ENCODE measurements at places on chromosomes 5 and 9.

- DNase-seq, result no peak
These were observed 10.0 kb upstream of the SHISAL2B start for GRCh38 chr5:64680289-64680688.

DNA sequence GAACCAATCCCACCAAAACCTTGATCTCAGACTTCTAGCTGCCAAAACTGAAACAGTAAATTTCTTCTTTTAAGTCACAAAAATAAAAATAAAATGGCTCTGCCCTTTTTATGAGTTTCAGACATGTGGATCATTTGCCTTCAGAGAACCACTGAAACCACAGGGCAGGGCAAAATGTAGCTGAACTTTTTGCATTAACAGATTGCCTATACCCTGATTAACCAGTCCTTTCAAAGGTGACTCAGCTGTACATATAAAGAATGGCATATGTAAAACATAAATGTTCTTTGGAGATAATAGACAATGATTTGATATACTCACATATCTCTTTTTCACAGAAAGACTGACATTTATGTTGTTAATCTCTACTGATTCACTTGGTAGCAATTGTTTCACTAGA is 187.1 kb upstream of the GRIN3A start:
- DNase-seq, result no peak

DNA sequence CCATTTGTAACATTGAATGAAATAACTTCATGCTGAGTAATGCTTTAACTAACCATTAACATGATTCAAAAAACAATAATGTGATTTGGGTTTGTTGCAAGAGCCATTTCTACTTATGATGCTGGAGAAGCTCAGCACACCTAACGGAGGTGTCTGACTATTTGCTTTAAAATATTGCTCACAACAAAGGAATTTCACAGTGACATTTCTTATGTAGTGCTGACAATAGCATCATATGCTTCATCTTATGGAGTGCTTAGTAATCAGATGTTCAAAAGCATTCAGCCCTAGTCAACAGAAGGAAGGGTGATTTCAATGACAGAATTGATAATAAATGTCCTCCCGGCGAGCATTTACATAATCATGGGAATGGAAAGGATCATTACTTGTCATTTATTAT is 1003.3 kb upstream of the COX7C start:
- DNase-seq, result no peak

DNA sequence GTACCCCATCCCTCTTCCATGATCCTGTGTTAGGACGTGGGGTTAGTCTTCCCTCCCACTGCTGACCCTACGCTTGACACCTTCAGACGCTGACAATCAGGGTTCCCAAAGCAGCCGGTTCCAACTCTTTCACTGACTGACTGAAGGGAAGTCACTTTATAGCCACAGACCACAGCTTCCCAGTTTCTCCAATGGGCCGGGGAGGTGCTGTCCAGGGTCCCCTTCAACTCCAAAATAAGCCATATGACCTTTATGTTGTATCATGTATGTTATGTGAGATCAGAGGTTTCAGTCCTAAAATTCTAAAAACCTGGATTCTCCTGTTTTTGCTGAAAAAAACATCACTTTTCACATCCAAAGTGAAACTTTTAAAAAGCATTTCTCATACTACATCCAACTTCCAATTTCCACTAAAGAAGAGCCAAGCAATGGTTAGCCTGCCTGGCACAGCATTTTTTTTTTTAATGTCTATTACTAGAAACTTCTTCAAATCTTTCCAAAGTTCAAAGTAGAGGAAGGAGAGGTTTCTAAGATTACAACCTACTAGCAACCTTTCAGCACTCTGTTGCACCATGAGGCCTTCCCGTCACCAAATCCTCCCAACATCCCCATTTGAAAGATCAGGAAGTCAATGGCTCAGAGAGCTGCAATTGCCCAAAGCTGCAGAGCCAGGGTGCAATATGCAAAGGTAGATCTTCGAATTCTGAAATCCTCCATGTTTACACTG is 5.2 kb downstream of the EPB41L4B start:
- no peak for DNase-seq

DNA sequence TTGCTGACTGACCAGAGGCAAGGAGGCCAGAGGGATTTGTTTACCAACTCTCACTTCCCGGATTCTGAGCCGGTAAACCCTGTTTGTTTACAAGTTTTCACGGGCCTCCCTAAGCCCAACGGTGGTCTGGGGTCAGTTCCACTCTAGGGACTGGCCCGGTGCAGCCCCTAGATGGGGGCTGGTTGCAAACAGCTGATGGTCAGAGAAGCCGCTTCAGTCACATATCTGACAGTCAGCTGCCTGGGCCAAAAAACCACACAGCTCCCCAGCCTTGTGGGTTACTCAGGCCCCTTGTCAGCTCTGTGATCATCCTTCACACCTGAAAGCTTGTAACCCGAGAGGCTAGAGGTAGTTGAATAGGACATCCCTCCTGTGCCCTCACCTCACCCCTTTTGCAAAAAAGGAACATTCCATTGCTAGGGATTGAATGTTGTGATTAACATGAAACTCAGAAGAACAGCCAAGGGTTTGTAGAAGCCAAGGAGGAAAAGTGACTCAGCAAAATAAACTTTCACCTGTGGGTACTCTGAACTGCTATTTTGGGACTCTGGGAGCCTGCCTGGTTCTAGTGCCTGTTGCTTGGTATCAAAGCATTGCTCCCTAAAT is 40.4 kb downstream of the SAR1B start:
- DNase-seq, result no peak

- DNase-seq, result no peak
These were observed 54.1 kb downstream of the GDA start for GRCh38 chr9:72203205-72203803.

- DNase-seq, result no peak
These were observed 65.0 kb downstream of the MAST4 start for GRCh38 chr5:66661149-66661548.

GRCh38 chr5:18270635-18271338 is 636.5 kb downstream of the TAF11L14 start:
- no peak for DNase-seq

DNA sequence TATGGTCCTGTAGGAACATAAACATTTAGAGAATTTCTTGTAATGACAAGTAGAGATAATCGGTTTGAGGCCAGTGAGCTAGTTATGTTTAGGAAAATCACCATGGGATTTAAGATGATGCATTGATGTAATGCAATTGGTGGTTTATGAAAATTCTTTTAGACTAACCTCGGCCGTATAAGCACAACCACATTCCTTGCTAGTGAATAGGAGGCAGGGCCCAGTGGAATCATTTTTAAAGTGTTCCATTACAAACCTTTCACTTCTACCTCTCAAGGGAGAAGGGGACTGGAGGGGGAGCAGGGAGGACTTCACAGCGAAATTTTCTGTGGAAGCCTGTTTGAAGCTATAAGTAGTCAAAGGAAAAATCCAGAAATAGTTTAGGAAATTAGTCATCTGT is 71.8 kb upstream of the NFIL3 start:
- no peak for DNase-seq

DNA sequence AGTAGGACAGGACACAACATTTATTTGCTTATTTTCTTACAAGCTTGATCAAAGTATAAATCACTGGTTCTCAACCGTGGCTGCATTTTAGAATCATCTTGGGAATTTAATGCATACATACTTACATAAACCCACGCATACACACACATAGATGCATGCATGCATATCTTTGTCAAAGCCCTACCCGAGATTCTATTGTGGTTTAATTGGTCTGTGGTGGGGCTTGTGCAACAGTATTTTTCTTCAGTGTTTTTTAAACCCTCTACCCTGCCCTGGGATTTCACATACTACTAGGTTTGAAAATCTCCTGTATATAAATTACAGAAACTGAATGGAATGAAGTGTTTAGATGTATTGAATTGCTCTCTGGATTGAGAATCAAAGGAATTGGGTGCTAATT is 1166.2 kb downstream of the MAT2B start:
- DNase-seq, result no peak

DNA sequence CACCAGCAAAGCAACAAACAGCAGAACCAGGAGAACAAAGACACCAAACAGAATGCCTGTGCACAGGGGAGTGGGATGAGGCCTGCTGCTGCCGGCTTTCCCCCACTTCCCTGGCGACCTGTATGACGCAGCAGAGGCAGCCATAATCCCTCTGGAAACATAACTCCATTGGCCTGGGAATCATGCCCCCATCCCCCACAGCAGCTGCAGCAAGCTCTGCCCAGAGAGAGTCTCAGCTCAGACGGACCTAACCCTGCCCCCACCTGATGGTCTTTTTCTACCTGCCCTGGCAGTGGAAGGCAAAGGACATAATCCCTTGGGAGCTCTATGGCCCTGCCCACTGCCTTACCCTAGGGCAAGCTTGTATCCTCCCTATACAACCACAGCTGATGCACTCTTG is 81.8 kb upstream of the FANCC start:
- no peak for DNase-seq

DNA sequence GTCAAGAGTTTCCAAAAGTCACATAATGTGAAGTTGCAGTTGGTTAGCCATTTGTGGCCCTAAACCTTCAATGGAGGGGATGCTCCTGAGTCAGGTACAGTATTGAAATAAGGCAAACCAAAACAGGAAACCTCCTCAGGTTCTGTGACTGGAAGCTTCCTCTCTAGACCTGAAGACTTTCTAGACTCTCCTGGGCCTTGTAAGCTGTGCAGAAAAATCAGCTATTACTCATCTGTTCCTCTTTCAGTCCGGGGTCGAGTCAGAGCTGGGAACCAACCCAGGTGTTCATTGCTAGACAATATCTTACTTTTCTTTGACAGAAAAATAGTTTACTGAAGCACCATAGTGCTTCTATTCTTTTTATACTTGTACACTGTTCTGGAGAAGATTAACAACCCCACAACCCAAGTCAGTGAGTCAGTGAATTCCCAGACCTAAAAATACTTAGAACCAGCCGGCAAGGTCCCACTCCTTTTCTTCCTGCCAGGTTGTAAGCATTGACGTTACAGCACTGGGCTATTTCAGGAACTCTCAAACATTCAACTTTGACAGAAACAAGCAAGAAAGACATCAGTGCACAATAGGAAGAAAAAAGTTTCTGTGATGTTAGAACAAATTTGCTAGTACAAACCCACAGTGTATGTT is 47.3 kb downstream of the FSTL4 start:
- DNase-seq, result no peak

DNA sequence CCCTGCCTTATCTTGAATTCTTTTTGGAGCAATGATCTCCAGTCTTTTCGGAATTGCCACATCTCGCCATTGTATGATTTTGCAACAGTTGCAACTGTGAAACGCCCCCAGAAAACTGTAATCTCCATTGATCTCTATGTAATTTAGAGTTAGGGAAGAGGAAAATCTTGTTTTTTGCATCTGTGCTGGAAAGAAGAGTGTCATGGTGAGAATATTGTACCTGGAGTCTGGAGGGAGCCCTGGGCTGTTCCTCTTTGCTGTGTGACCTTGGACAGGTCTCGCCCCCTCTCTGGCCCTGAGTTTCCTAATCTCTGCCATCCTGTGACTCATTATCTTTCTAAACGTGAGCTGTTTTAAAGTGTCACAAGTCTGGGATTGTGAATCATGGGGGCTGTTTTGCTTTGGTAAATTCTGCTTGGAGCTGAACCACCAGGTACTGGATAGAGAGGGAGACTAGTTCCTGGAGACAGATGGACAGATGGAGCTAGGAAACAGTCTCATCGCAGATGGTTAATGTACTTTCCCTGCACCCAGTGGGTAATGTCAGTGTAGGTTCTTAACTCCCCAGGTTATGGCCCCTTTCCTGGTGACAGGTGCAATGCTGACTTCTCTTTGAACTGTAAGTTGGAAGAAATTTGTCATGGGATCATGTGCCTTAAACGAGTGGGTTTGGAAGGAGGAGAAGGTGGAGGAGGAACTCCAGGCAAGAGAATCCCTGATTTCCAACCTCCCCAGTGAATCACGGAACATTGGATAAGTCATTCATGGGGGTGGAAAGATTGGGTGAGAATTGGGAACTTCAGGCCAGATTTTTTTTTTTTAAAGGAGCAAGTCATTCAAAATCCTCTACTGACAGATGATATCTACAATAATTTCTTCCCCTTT is 19.6 kb downstream of the PPARGC1B start:
- no peak for DNase-seq

- no peak for DNase-seq
These were observed 82.8 kb downstream of the DCP2 start for GRCh38 chr5:113059232-113060040.

DNA sequence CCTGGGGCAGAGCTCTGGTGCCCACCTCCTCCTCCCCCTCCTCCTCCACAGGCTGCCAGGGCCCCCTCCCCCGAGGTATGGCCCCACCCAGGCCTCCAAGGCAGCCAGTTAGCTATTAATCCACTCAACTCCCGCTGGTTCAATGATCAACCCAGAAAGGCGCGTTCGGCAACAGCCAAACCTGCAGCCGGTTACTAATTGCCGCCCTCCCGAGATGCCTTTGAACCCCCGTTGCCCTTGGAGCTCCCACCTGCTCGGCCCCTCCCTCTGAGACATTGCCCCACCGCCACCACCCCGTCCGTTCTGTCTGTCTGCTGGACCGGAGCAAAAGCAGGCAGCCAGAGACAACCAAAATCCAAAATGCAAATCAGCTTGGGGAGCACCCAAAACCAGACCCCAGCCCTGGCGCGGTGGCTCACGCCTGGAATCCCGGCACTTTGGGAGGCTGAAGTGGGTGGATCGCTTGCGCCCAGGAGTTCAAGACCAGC is 25.8 kb downstream of the NOTCH1 start:
- no peak for DNase-seq

DNA sequence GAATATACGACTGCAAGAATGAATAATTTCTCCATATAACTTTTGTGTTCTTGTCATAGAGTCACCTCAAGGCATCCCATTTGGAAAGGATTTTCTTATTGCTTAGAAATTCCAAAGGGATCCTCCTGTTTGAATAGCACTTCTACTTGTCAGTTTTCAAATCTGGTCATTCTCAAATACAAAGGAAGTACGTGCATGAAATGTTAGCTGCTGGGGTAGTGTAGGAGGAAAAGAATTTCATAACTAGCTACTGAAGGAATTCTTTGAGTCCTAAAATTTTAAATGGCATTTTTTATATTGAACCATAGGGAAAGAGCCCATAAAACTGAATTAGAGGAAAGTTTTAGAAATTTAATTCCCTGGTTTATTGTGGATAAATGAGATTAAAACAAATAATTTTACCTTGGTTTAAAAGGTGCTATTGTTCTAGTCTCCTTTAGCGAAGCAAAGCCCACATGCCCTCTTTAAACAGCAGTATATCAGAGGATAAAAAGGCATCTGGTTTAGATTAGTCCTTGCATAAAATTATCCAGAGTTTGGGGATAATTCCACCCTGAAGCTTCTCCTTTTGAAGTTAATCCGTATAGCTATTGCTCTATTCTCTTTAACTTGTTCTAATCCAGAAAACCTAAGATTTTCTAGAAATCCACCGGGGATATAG is 2.0 kb upstream of the MPDZ start:
- DNase-seq, result no peak

Data from activated CD4-positive, CD25-positive, alpha-beta regulatory T cell treated with anti-CD3 and anti-CD28 coated beads, Interleukin-2, amount 50 U/mL, for 16 hours (primary cell).